ENCODE measurements at places on chromosomes 7 and 10. TPM values are rescaled to one million over a fixed set of nuclear protein-coding genes. Genes with fewer than 3 reads are reported as not detected.

Gene C7orf33
- total RNA-seq = not detected

Gene RSU1
- 81.0 TPM for total RNA-seq

Gene PTPN20
- 4.5 TPM for total RNA-seq

Gene NPFFR1
- total RNA-seq = not detected

Gene GPR15LG
- total RNA-seq = not detected

Gene AGBL3
- total RNA-seq = 0.66 TPM

Gene FAM25G
- total RNA-seq = not detected

Gene NUDCD3
- 113 TPM for total RNA-seq

Gene OPN4
- not detected for total RNA-seq

Gene ABCC2
- total RNA-seq = 1.2 TPM
